ACHN (cell line): ENCODE measurements at places on chromosomes 7 and 10.

DNA sequence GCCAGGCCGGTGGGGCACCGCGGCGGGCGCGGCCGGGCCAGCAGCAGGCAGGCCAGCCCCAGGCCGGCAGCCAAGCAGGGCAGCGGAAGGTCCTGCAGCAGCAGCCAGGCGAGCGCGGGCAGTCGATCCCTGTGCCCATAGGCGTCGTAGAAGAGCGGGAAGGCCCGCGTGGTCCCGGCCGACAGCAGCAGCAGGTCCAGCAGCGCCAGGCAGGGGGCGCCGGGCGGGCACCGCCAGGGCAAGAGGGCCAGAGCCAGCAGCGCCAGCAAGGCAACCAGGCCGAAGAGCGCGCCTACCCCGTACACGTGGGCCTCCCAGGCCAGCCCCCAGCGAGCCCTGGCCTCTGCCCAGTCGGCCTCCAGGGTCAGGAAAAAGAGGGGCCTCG lies 8.4 kb upstream of the RBM28 start:
- DNase-seq = no peak

DNA sequence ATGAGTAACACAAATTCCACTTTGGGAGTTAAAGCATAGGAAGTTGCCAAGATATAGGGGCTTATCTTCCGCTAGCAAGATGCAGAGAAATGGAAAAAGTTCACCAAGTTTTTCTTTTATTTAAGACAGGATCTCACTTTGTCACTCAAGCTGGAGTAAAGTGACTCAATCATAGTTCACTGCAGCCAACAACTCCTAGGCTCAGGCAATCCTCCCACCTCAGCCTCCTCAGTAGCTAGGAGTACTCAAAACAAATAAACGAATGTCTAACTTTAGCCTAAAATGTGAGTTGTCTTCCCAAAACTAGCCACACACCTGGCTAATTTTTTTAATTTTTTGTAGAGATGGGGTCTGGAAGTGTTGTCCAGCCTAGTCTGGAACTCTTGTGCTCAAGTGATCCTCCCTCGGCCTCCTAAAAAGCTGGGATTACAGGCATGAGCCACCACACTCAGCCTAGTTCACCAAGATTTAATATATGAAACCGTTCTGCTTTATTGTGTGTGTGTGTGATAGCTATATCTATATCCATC lies 9.9 kb downstream of the VIM start:
- DNase-seq = peak; percentile 37

DNA sequence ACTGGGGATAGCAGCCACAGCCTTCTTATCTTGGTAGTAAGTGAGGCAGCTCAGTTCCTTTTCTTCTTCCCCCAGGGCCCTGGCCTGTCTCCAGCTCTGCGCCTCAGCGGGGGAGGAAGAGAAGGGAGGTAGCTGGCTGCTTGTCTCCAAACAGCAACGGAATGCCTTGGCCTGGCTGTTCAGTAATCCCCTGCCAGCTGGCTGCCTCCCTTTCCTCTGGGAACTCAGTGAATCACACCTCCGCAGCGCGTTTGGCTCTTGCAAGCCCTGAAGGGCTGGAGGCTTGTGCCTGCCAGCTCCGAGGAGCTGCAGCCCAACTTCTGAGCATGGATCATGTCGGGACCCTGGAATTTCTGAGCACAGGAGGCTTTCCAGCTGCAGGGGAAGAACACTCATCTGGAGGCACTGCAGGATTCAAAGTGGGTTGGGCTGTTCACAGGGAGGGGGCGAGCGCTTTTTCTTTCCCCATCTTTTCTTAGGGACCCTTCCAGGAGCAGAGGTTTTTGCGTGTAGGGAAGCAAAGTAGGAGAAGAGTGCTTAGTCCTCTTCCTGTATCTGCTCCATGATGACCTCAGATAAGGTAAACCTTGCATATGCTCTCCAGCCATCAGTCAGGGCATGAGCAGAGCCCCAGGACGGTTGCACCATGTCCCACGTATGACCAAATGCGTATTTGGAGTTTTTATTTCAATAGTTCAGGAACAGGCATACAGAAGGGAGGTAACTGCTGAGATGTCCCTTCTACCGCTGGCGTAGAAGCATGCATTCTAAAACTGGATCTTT lies 253.2 kb upstream of the INHBA start:
- peak; percentile 99 for DNase-seq

DNA sequence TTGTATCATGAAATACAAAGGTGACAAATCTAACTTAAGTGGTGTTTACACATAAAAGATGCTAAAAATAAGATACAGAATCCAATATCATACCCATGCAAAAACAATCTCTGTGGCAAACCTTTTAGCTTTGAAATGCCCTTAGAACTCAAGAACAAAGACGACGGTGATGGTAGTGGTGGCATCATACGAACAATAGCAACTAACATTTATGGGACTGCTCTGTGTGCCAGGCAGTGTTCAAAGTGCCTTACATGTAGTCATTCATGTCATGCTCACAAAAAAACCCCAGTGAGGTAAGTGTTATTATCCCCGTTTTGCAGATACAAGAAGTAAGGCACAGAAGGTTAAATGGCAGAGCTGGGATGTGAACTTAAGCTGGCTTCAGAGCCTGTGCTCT lies 563.9 kb downstream of the PARD3 start:
- DNase-seq = no peak

DNA sequence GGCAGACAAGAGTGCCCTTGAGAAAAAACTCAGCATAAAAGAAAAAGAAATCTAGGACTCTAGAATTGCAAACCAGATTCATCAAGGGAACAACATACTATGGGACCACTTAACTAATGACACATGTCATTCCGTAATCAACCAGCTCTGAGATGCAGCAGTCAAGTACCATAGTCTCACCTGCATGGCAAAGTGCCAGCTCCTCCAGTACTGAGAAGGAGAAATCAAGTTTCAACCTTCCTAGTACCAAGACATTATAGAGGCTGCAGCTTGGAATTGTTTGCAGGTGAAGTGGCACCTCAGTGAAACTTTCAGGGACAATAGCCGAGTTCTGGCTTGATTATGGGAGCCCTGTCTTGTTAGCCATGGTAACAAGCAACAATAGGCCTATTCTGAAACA lies 11.5 kb downstream of the STEAP1 start:
- no peak for DNase-seq

- DNase-seq = no peak
These were observed 161.7 kb upstream of the BMPER start for GRCh38 chr7:33743594-33743993.

DNA sequence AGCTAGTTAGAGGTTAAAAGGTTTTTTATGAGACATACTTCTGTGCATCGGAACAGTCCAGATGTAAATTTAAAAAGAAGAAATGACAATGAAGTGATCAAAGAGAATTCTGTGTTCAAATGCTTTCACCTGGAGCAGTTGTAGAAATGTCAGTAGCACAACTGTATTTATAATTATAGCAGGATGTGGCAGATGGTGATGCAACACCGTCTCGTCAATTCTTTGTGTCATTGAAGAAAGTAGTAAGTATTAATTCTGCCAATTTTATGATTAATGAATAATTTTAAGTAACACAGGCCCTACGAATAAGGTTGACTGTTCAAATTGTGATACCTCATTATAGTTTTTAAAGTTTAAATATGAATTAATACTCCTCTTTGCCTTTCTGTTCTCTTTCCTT lies 171.1 kb downstream of the ADK start:
- DNase-seq = no peak

DNA sequence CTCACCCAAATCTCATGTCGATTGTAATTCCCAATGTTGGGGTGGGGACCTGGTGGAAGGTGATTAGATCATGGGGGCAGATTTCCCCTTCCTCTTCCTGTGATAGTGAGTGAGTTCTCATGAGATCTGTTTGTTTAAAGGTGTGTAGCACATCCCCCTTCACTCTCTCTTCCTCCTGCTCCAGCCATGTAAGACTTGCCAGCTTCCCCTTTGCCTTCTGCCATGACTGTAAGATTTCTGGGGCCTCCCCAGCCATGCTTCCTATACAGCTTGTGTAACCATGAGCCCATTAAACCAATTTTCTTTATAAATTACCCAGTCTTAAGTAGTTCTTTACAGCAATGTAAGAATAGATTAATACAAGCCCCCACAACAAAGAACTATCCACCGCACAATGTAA lies 109.9 kb upstream of the JAZF1 start:
- no peak for DNase-seq

DNA sequence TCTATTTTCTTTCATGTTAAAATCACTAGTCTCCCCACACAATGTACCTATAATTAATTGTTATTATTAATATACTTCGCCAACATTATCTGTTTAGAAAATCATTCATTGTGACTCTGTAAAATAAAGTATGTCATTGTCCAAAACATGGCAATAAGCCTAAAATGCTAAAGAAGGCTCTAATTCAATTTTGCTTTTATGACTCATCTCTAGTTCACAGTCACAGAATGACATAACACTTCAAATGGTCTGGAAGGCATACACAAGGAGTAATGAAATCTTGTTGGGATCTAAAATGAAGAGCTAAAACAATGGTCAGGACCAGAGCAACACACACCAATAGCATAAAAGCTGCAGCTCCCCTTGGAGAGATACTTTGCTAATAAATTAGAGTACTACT lies 505.8 kb downstream of the GPAM start:
- DNase-seq = no peak

GRCh38 chr7:34074421-34074820 lies 169.1 kb downstream of the BMPER start:
- DNase-seq = no peak

- DNase-seq = no peak
These were observed 70.0 kb upstream of the PHYHIPL start for GRCh38 chr10:59106441-59106840.

DNA sequence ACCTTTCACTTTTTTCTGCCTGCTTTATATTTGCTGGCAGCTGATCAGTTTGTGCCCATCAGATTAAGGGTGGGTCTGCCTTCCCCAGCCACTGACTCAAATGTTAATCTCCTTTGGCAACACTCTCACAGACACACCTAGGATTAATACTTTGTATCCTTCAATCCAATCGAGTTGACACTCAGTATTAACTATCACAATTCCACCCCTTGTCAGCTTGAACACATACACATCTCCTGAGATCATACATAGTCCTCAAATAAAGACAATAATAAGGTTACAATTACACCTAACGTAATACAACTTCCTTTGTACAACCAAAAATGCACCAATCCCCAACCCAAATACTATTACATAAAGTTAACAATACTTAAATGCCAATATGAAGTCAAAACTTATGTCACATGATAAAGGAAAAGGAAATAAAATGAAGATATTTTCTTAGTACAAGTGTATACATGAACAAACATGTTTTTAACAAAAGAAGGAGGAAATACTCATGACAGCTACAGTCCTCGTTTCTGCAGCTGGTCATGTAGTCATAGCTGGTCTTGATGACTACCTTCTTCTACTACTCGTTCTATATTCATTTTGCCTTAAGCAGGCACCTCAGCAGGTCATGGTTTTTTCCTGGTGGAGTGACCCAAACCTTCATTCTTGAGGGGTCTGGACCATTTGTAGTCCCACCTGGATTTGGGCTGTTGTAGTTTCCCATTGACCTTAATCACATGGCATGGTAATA lies 96.7 kb upstream of the CABCOCO1 start:
- DNase-seq = no peak

DNA sequence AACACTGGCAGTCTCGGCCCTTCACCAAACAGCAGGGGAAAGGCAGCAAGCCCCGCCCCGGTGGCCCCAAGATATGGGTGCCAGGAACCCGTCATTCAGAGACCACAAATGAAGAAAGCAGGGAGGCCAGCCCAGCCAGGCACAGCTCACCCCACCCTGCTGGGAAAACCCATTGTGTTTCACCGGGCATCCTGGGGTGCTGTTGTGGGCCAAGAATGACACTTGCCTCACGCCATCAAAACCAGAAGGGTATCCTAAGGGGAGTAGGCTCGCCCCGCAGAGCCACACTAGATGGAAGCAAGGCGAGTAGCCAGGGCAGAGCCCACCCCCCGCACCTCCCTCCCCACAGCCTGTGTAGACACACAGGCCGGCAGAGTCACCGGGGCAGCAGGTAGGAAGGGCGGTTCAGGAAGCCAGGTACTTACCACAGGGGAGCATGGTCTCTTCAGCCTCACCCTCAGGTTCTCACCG lies 72.5 kb upstream of the KCNMA1 start:
- no peak for DNase-seq

- peak; percentile 62 for DNase-seq
These were observed 144.2 kb downstream of the BMS1 start for GRCh38 chr10:42926843-42927242.

- DNase-seq = no peak
These were observed 139.0 kb downstream of the TPST1 start for GRCh38 chr7:66344166-66344565.

DNA sequence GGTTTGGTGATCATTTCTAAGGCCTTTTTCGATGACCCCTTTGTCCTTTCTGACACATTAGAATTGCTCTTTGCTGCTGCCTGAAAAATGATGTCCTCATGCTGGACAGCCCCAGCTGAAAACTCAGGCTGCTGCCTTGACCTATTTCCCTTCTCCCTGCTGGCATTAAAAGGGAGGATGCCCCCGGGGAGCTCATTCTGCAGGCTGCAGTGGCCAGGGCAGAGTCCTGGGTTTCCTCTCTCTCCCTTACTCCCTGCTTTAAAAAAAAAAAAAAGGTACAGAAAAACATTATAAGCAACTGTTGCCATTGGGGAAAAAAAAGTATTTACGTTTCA lies 35.4 kb downstream of the LRRC4 start:
- no peak for DNase-seq

GRCh38 chr7:111931016-111931517 lies 275.1 kb downstream of the DOCK4 start:
- DNase-seq = no peak

GRCh38 chr7:15352421-15353206 lies 209.2 kb downstream of the AGMO start:
- no peak for DNase-seq

DNA sequence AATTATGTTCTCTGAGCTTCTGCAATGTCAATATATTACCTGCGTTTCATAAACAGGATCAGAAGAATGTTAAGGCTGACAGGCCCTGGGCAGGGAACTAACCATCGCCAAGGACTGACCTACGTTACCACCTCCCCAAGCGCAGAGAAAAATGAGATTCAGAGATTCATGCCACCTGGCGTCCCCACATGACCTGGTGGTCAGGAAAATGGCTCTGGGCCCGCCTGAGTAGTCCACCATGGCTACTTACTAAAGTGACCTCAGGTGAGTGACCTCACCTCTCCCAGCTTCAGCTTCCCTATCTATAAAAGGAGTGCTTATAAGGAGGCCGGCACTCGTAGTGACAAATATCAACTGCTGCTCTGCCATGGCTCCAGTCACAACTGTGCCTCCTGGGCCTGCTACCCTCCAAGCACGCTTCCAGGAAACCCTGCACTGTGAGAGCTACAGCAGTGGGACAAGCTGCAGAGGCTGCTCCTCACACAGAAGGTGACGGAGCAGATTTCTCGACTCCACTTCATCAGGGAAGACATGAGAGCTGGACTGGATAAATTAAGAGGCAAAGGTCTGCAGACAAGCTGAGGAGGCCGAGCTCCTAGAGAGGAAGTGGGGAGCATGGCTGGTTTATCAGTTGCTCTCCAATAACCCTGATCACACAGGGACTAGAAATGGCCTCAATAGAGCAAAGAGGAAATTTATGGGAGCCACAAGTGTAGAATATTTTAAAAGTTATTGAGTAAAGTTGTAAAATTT lies 103.0 kb downstream of the RNF216 start:
- DNase-seq = no peak

DNA sequence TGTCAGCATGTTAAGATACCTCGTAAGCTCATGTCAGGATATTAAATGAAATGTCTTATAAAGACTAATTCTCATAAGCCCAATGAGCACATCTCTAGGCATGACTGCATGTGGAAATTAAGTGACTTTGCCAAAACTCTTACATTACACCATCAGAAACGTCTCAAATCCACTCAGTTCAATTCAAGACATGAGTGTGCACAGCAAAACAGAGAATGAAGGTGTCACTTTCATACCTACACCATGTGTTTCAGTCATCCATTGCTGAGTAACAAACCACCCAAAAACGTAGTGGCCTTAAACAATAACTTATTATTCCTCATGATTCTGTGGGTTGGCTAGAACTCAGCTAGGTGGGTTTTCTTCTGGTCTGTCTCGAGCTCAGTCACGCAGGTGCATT lies 99.8 kb downstream of the ATE1 start:
- no peak for DNase-seq
